NCI-H1417 treated with DMSO at 0.1 percent for 48 hours (cell line): ENCODE measurements at places on chromosomes 6 and 20.

DNA sequence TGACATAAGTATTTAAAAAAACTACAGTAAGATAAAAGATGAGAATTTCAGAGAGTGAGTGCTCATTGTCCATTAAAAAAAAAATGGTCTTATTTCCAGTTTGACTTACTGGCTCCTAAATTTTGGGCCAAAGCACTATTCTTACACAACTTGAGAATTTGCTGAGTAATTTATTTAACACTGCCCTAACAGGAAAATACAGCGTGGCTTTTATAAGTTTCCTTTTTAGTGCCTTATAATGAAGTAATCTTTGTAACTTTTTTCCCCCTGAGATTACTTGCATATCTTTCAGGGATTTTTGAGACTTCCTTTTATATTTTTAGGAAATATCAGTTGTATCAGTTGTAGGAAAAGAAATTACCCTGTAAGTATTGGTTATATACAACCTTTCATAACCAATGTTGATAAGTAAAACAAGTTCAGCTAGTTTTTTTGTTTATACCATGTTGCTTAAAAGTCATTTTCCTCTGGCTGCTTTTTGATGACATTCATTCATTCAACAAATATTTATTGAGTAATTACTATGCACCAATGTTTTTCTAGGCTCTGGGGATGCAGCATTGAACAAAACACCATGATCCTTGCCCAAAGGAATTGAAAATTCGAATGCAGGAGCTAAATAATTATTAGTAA, 106.4 kb upstream of the SGK1 start:
- no peak for DNase-seq

DNA sequence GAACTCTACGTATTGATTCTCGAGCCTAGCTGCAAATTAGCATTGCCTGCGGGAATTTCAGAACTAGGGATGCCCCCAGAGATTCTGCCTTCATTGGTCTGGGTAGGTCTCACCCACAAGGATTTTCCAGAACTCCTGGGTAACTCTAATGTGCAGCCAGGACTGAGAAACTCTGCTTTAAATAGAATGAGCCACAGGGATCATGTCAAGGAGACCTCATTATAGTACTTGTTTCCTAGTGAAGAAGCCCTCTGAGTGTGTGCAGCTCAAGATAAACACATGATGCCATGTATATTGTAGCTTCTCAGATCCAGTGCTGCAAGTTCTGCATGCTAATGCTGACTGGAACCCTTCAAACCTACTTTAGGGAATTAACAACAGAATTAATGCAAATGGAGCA, 179.2 kb downstream of the PHACTR1 start:
- DNase-seq = no peak

DNA sequence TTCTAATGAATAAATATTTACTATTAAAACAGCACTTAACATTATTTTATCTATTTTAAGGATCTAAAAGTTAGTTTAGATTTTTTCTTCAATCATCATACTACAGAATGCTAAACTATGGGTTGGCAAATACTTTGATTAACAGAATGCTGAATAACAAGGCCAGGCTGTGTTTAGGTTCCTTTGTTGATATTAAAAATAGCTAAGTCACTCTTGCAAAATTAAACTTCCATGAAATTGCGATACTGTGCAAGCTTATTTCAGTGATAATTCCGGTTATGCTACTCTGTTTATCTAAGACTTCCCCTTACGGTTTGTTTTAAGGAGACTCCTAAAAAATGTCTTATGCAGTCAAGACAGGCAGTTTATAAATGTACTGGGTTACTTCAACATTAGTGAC, 2.8 kb downstream of the RNF24 start:
- no peak for DNase-seq

GRCh38 chr6:3887150-3887700, 38.1 kb downstream of the FAM50B start:
- DNase-seq = no peak

- no peak for DNase-seq
These were observed 109.7 kb upstream of the FOXQ1 start for GRCh38 chr6:1202201-1202600.

DNA sequence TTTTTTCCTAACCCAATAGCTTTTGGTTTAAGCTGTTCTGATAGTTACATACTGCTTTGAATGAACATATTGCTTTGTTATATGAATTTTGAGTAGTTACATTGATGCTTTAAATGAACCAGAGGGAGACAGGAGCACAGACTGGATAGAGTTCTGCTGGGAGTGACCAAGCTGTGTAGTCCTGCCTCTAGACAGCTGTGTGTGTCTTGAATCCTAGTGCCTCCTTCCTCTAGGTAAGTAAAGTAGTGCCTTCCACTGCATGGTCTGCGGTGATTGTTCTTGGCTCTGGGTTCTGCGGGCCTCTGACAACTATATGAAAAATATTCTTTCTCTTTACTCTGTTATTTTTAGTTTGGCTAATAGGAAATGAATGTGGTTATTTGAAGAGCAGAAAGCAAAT, 46.0 kb upstream of the ADGRG6 start:
- DNase-seq = no peak

- no peak for DNase-seq
These were observed 7.8 kb downstream of the NFYA start for GRCh38 chr6:41080621-41081020.

DNA sequence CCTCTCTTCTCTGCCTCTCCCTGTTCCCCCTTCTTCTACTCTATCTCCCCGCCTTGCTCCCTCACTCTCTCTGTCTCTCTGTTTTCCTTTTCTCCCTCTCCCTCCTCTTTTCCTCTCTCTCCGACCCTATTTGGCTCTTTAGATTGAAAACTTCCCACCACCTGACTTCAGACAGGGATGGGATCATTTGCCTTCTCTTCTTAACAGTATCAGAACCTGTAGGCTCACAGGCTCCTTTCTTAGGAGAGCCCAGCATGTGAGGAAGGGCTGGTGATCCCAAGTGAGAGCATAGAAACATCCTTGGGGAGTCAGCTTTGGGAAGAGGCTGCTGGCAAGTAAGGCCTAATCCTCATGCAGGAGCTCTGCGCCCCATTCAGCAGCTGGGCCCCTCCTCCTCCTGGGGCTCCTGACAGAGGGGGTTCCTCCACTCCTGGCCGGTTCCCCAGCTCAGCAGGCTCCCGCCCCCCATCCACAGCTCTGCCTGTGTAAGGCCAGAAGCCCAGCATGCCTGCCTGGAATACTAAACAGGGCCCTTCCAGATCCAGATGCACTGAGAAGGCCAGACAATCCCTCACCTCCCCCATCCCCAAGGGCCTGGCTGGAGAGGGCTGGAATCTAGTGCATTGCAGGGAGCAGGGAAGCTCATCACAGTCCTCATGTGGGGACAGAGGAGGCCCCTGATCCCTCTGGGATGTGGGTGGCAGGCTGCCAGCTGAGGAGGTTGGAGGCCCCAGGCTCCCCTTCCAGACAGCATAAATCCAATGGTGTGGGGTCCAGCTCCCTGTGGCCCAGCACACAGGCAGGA, 93.4 kb downstream of the PTPRT start:
- DNase-seq = no peak

DNA sequence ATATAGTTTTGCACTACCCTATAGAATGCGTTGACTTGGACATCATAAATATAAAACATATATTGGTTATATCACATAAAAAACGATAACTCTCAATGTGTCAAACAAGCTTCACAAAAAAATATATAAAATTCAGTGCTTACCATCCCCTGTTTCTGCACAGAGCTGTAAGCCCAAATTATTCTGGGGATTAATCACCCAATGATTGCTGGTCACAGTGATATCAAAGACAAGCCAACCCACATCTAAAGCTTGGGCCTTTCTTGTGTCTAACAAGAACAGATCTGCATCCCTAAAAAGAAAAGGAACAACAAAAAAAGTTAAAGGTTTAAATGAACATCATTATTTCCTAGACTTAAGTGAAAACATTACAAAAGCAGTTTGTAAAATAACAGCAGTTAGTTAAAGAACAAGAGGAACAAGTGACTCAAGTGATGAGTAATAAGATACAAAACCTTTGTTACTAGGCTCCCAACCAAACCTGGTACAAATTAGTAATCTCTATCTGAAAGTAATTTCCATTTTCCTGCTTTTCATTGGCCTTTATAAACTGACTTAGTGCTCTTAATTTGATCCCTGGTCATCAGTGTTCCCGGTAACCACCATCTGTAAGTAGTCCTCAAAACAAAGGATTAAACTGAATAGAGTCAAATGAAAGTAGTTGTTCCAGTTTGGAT, 81.1 kb downstream of the BMP5 start:
- no peak for DNase-seq

GRCh38 chr6:119148825-119149525, 70.5 kb upstream of the FAM184A start:
- DNase-seq = no peak

DNA sequence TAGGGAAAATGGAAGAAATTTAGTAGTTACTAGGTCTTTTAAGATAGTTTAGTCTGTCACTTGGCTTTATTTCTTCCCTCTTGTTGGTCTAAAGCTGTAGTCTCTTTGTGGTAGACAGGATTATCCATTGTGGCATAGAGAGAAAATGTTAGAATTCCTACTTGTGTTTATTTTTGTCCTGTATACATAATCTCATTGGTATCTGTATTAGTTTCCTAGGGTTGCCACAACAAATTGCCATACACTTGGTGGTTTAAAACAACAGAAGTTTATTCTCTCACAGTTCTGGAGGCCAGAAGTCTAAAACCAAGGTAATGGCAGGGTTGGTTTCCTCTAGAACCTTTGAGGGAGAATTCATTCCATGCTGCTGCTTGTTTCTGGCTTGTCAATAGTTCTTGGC, 119.4 kb downstream of the ZFAND3 start:
- no peak for DNase-seq

GRCh38 chr6:122977180-122977579, 18.9 kb upstream of the CLVS2 start:
- no peak for DNase-seq

DNA sequence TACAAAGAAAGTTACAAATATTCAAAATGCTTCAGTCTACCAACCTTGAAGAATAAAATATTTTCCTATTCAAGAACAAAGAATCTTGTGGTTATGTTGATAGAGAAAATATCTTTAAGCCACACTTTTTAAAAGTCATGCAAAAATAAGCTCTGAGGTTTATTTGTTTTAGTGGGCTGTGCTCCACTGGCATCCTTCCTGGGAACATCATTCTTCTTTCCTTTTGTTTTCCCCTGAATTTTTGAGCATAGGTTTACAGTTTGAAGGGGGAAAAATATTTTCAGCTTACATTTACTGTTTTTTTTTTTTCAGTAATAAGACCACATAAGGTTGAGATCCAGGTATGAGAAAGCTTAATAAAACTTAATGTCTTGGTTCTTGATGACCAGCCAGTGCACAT, 72.0 kb upstream of the BACH2 start:
- no peak for DNase-seq
